ENCODE measurements at places on chromosomes 6 and 20.

- DNase-seq = no peak
Observed at GRCh38 chr20:31764641-31765305, 25.7 kb downstream of the TPX2 start.

DNA sequence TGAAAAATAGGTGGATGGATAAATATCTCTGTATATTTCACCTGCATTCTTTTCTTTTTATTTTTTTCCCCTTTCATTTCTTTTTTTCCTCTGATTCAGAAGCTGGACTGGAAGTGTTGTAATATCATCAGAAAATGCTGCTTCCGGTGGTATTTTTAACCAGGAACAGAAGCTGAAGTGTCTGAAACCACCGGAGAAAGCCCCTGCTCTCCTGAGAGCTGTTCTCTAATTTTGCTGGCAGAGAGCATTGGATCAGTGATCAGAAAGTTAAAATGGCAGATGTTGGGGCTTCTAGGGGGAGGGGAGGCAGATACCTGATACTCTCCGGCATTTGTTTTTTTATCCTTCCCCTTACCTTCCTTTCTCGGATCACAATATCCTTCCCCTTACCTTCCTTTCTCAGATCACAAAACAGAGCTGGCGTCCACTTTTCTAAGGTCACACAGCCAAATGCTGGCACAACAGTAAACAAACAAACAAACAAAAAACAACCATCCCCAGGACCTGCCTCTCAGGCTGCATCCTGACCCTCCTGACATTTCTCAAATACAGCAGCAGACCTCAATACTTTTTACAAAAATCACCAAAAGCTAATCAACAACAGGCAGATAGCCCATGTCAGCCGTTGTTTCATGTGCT, 143.2 kb upstream of the ZNF217 start:
- no peak for DNase-seq

DNA sequence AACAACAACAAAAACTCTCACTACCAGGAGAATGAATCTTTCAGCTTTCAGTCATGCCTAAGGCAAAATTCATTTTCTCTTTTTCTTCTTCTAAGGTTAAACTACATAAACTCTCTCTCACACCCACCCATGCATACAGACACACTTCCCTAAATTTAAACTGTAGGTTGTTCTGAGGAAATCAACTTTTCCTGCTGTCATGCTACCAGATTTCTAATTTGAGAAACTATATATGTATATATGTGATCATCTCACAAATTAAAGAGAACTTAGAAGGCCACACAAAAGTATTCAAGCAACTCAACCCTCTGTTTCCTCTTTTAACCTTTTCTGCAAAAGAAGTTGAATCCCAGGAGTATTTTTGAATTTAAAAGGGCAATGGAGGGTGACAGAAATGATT, 532.5 kb downstream of the KIF16B start:
- DNase-seq = no peak

DNA sequence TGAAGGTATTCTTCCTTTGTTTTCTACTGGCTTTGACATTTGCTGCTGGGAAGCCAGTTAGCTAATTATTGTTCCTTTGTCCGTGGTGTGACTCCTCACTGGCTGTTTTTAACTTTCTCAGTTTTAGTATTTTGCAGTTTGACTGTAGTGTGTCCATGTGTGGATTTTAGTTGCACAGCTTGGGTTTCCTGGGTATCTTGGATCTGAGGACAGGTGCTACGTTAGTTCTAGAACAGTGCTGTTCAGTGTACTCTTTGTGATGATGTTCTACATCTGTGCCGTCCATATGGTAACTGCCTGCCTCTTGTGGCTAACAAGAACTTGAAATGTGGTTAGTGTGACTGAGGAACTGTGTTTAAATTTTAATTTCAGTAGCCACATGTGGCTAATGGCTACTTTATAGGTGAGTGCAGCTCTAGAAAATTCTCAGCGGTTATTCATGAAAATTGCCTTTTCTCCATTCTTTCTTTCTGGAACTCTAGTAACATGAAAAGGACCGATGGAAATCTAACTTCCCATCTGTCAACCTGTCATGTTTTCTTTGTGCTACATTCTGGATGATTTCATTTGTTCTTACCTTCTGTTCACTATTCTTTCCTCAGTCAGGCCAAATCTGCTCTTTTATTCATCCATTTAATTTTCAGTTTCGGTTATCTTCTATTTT, 7.4 kb downstream of the SNX9 start:
- DNase-seq = no peak

GRCh38 chr6:45196121-45196520, 132.0 kb upstream of the RUNX2 start:
- DNase-seq = no peak

DNA sequence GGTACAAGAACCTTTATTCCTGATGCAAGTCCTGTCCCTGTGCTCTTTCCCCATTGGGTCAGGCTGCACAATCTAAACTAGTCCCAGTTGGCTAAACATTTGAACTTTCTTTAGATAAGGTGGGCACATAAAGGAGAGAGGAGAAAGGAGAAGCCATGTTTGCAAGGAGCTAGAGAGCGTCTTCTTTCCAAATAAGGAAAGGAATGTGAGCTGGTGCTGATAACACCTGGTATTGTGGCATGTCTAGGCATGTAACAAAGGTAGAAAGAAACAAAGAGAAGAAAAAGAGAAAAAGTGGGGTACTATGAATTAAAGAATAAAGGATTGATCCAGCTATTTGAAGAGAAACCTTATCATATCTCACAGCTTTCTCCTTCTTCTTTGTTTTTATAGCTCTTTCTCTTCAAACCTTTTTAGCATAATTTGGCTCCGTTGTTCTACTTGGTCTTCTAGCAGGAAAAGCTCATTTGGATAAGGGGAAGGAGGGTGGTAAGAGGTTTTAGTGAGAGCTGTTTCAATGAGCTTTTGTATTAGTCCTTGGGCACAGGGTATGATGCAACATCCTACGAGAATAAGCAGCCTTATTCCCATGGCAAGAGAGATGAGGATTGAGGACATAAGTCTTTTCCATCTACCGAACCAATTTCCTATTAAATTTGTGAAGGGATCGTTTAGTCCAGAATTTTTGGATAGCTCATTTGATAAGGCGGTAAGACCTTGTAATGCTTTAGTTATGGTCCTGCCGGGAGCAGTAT, 415.5 kb upstream of the MAN1A1 start:
- no peak for DNase-seq

- no peak for DNase-seq
Observed at GRCh38 chr6:83429857-83430610, 817 bp downstream of the ME1 start.

DNA sequence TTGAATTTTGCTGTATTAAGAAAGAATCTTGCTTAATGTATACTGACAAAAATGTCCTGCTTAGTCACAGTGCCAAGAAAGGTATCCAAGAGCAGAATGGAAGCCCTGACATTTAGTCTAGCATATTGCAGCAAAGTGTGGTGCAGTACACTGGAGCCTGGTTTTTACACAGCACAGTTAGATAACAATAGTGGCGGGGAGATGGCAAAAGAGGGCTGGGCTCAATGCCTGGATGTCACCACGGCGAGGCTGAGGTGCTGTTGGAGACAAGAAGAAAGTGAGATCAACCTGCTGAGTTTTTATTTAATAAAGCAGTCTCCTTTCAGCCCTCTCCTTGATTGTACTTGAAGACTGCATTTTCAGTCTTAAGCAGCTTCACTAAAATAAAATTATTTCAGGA, 426.0 kb downstream of the LMBRD1 start:
- DNase-seq = no peak

- no peak for DNase-seq
Observed at GRCh38 chr6:139863964-139864363, 489.5 kb upstream of the CITED2 start.

DNA sequence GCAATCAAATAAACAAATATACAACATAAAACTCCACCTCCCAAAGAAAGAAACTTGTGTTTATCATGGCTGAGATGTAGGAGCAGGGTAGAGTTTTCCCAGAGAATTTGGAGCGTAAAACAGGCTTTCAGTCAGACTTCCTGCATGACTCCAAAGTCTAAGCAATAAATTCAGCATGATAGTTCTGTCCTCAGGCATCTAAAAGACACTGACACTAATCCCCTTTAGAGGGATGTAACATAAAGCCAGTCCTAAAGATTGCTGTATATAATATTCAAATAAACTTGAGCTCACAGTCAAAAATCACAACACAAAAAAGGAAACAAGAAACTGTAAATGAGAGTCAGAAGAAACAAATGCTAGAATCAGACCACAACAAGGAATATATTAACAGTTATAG, 234.4 kb downstream of the CENPW start:
- no peak for DNase-seq

GRCh38 chr20:20664795-20665589, 47.5 kb downstream of the RALGAPA2 start:
- no peak for DNase-seq

DNA sequence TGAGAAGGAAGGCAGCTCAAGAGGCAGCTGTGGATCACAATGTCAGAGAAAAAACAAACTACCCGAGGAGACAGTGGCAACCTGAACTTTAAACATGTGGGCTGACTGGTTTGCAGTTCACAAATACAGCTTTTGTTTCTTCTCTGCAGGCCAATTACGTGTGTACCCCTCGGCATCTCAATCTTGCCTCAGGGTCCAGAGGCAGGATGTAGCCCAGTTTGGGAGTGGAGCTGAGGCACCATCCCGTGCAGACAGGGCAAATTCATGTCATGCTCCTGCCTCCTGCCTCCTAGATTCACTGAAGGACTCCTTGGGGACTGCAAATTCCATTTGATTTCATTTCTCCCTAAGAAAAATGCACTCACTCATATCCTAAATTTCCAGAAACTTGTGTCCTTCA, 94.2 kb upstream of the KCNK16 start:
- no peak for DNase-seq

DNA sequence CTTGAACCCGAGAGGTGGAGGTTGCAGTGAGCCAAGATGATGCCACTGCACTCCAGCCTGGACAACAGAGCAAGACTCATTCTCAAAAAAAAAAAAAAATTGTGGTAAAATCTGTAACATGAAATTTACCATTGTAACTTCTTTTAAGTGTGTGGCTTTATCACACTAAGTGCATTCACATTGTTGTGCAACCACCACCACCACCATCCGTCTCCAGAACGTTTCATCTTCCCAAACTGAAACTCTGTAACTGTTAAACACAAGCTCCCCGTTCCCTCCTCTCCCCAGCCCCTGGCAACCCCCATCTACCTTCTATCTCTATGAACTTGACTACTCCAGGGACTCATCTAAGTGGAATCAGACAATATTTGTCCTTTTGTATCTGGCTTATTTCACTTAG, 29.7 kb downstream of the PDRG1 start:
- DNase-seq = no peak

GRCh38 chr6:47759364-47759763, 22.5 kb upstream of the OPN5 start:
- DNase-seq = no peak

- no peak for DNase-seq
Observed at GRCh38 chr20:20609522-20609921, 102.9 kb downstream of the RALGAPA2 start.

DNA sequence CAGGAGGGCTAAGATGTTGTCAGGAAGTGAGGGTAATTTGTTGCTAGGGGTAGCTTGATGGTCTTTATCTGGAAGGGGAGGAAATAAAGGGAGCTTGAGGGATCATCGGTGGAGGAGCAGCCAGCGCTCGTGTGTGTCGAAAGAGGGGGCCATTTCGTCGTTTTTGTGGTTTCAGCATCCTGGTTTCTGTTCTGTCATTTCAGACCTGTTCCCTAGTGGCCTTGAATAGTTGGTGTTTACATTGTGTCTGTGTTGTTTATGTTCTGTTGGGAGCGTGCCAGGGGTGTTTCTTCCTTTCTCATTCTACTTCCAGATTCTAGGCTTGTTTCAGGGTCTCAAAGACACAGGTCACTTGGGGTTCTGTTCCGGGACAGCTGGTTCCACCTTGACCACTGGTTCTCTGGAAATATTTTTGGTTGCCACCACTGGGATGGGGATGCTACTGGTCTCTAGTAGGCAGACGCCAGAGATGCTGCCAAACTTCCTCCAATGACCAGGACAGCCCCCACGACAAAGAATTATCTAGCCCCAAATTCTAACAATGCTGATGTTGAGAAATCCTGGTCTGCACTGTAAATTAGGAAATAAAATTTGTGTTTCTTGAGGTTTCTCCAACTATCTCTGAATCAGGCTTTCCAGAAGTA, 113.9 kb upstream of the NAA20 start:
- no peak for DNase-seq

GRCh38 chr6:167304912-167305311, 13.8 kb downstream of the UNC93A start:
- DNase-seq = no peak

GRCh38 chr20:34512955-34513419, 3.2 kb upstream of the DYNLRB1 start:
- no peak for DNase-seq

GRCh38 chr20:48102076-48102787, 317.0 kb upstream of the SULF2 start:
- no peak for DNase-seq

- DNase-seq = peak; percentile 23
Observed at GRCh38 chr20:21719592-21720214, 14.2 kb downstream of the PAX1 start.

DNA sequence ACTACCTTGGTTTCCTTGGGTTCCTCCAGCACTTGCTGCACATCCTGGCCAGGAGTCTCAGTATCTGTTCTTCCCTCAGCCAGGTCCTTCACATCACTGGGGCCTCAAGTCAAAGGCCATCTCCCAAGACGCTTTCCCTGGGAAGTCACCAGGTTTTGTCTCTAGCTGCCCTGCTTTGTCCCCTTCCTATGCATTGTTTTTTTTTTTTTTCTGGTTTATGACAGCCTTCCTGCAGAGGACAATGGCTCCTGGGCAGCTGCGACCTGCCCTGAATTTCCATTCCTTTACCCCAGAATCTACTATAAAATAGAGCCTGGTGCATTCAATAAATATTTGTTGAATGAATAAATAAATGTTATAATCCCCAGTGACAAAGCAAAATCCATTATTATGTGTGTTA, 687.3 kb downstream of the QKI start:
- DNase-seq = no peak

DNA sequence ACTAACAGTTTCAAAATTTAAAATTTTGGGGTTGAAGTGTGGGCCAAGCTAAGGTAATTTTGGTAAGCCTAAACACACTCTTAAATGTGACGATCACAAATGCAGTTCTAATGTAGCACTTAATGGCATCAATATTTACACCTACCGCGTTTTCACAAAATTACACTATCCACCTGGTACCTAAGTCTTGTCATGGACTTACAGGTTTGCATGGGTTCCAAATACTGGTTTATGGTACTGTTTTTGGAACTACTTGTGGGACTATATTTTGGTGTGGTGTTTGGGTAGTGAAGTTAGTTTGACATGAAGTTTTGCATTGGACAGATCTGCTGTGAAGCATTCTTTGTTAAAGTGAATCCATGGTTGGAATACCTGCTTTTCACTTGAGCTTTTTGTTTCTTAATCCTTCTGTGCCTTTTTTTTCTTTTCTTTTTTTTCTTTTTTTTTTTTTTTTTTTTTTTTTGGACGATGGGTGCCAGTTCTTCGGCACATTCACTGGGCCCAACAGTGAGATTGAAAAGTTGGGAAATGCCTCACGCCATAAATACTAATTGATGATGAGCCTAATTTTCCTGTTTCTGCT, 6.5 kb downstream of the SRSF3 start:
- no peak for DNase-seq

- no peak for DNase-seq
Observed at GRCh38 chr6:168949981-168950857, 303.4 kb downstream of the THBS2 start.
